Dorsolateral prefrontal cortex (tissue), 122 donors: ENCODE measurements at places on chromosomes 4 and X. TPM values are rescaled to one million over a fixed set of nuclear protein-coding genes. Genes with fewer than 3 reads are reported as not detected.
A peak's percentile ranks its signal among the peaks of the same experiment; 100 is the strongest.

DNA sequence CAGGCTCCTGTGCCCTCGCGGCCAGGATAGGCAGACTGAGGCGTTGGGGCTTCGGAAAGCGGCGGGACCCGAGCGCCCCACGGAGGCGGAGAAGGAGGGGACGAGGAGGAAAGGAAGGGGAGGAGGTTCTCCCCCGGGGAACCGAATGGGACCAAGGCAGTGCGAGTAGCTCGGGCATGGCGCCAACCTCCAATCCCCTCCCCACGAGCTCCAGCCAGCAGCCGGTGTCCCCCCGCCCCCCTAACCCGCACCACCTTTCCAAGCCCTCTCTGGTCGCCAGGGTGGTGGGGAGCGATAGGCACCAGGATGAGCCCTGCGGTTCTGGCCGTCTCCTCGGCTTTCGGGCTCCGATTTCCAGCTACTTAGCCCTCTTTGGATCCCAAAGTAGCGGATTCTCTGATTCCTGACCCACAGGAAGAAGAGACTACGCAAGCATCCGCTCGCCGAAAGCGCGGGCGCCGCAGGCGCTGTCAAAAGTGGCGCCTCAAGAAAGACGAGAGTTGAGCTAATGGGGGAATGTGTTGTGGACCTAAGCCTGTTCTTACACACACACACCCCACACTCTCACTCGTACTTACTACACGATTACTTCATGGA, 15.2 kb upstream of the ZIC3 start:
- DNase-seq: no peak

- no peak for DNase-seq
These were observed 1.4 kb downstream of the FGF13 start for GRCh38 chrX:138709886-138710791.

- DNase-seq: no peak
These were observed 2.8 kb downstream of the PNMA5 start for GRCh38 chrX:152991123-152991522.

- no peak for DNase-seq
These were observed 34.7 kb downstream of the DLG3 start for GRCh38 chrX:70479247-70479921.

GRCh38 chr4:87895964-87896621, 63.3 kb downstream of the MEPE start:
- no peak for DNase-seq

DNA sequence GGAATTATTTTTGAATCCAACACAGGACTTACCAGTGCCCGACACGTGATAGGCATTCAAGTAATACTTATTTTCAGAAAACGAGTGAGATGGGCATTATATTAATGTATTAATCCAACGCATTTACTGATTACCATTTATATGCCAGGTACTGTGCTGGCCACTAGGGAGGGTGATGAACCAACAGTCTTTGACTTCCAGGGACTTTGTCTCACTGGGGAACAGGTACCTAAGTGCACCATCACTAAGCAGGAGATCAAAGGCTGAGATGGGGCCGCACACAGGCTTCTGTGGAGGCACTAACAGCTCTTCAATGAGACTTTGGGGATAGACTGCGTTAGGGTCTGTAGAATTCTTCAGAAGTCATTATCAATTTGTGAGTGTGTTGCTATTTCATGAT, 5.7 kb upstream of the TADA2B start:
- DNase-seq: no peak

- DNase-seq: no peak
These were observed 365.1 kb downstream of the MAGEB5 start for GRCh38 chrX:26581091-26581490.

DNA sequence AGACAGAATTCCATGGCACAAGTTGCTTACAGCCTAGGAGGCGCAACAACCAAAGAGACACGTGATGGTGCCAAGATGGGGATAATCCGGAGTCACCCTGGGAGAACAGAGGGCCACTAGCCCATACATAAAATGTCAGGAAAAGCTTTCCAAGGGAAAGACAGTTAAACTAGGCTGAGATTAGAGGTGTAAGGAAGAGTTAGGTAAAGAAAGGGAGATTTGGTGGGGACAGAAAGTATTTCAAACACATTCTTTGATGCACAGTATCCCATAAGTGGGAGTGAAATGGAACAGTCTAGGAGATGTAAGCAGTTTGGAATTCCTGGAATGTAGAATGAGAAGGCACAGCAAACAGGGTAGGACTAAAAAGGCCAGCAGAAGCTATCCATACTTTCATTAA, 860.9 kb upstream of the LCORL start:
- no peak for DNase-seq

GRCh38 chr4:61336488-61336887, 136.4 kb downstream of the ADGRL3 start:
- peak; percentile 32 for DNase-seq

DNA sequence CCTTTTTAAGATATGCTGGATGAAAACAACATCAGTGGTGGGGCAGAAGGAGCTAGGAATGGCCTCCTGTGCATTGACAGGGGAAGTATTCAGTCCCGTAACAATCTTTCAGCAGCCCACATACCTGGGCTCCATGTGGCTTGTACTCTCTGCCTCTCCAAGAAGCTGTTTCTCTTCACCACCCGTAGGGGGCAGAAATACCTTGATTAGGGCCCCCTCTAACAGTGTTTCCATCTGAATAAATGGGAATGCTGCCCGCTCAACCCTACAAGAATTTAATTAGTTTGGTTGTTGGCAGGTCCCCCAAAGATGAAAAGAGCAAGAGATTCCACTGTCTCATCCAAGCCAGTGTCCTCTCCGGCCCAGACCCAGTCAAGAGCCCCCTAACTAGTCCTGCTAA, 155.2 kb downstream of the SMIM20 start:
- DNase-seq: no peak

- DNase-seq: no peak
These were observed 357.5 kb downstream of the RAPGEF2 start for GRCh38 chr4:159460371-159460770.

GRCh38 chr4:185716577-185717376, 95.2 kb downstream of the SORBS2 start:
- DNase-seq: peak; percentile 68

DNA sequence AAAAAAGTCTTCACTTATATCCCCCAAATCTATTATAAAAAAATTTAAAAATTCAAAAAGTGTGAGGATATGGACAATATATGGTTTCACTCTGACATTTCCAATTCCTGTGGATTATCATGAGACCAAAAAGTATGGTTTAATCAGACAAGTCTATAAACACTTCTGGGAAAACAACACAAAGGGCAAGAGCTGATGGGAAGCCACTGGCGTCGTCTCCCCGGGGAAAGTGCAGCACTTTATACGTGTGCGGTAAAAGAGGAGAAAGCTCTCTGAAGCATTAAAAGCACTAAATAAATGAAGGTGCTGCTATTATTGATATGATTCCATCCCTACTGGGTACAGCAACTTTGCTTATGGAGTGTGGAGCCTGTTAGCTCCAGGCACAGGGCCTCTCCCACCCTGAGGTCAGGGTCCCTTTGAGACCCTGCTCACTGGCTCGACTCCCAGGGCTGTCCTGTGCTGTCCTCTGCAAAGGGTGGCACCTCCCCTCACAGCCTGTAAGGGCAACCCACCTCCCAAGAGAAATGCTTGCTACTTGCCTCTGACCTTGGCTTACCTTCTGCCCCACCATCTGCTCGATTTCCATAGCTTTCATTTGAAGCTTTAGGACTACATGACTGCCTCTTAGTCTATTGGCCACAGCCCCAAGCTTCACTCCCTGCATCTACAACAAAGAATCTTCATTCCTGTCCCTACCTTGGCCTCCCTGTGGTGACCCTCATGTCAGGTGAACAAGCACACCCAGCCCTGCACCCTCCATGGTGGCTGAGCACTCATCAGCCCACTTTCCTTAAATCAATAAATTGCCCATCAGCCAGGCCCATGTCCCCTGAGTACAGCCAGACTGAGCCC, 248.6 kb downstream of the HNRNPD start:
- no peak for DNase-seq

DNA sequence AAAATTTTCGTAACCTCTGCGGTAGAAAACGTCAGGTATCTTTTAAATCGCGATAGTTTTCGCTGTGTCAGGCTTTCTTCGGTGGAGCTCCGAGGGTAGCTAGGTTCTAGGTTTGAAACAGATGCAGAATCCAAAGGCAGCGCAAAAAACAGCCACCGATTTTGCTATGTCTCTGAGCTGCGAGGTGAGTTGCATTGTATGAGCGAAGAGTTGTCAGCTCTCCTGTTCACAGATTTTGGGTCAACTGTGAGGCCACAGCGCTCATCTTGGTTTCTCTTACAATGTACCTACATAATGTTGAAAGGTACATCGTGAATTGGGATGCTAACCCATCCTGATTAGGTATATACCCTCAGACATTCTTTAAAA, 486 bp downstream of the CLCN3 start:
- no peak for DNase-seq

DNA sequence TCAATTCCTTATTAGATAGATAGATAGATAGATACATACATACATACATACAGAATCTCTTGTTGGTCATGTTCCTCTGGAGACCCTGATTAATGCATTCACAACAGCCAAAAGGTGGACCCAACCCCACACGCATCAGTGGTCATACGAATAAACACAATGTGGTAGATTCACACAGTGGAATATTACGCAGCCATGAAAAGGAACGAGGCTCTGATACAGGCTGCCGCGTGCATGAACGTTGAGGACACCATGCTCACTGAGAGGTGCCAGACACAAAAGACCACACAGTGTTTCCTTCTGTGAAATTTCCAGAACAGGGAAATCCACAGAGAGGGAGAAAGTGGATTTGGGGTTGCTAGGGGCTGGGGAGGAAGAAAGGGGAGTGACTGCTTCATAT, 136.7 kb downstream of the CRLF2 start:
- no peak for DNase-seq

DNA sequence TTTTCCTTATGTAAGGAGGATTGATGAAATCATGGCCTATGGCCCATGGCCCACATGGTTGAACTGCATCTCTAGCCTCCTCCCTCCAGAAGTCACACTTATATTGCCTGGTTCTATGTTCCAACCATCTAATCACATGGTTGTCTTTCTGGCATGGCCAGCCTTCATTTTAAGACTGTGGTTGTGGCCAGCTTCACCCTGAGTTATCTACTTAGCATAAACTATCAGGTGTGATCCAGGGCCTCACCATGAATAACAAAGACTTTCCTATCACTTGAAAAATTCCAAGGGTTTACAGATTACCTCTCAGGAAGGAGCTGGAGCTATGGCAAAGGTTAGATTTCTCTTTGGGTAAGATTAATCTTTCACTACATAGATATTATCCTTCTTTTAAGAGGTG, 222.8 kb downstream of the SNCA start:
- no peak for DNase-seq

GRCh38 chr4:6714954-6715353, 1.0 kb upstream of the BLOC1S4 start:
- no peak for DNase-seq

GRCh38 chr4:83276299-83277040, 8.1 kb downstream of the COQ2 start:
- no peak for DNase-seq

DNA sequence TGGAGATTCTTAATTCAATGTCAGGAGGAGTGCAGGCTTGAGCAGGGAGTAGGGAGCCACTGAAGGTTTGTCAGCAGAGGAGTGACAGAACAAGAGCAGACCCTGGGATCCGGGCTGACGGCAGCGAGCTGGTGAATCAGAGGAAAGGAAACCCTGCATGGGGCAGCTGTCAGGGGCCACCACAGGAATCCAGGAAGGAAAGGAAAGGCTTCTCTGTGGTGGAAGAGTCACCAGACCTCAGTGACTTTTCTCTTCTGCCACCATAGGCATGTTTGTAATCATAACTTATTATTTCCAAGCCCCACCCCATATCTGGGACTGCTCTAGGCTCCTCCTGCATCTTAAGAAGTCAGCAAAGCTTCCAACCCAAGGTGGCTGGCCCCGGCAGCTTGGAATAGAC, 150.9 kb downstream of the BCOR start:
- no peak for DNase-seq

- DNase-seq: no peak
These were observed 46.6 kb downstream of the TENM3 start for GRCh38 chr4:182289809-182290208.

TMPRSS11D gene
- total RNA-seq: not detected

RAB33A gene
- total RNA-seq: 18.6 TPM

UGT2B11 gene
- not detected for total RNA-seq

ZRSR2 gene
- 15.3 TPM for total RNA-seq

TLR7 gene
- total RNA-seq: 2.6 TPM

SLC38A5 gene
- total RNA-seq: 46.3 TPM

STBD1 gene
- 3.7 TPM for total RNA-seq

CXorf49 gene
- not detected for total RNA-seq

WAS gene
- total RNA-seq: 12.0 TPM

CFI gene
- total RNA-seq: 1.2 TPM

FOXO4 gene
- 48.8 TPM for total RNA-seq

TMEM156 gene
- 3.2 TPM for total RNA-seq

MAP9 gene
- 63.2 TPM for total RNA-seq

SORCS2 gene
- total RNA-seq: 17.6 TPM

BCAP31 gene
- 179 TPM for total RNA-seq

NLGN4X gene
- 40.7 TPM for total RNA-seq

RAPGEF2 gene
- 163 TPM for total RNA-seq

LAS1L gene
- 60.7 TPM for total RNA-seq

SFRP2 gene
- 18.6 TPM for total RNA-seq
